Dermis blood vessel endothelial cell (primary cell): ENCODE measurements at places on chromosomes 1 and 21.

DNA sequence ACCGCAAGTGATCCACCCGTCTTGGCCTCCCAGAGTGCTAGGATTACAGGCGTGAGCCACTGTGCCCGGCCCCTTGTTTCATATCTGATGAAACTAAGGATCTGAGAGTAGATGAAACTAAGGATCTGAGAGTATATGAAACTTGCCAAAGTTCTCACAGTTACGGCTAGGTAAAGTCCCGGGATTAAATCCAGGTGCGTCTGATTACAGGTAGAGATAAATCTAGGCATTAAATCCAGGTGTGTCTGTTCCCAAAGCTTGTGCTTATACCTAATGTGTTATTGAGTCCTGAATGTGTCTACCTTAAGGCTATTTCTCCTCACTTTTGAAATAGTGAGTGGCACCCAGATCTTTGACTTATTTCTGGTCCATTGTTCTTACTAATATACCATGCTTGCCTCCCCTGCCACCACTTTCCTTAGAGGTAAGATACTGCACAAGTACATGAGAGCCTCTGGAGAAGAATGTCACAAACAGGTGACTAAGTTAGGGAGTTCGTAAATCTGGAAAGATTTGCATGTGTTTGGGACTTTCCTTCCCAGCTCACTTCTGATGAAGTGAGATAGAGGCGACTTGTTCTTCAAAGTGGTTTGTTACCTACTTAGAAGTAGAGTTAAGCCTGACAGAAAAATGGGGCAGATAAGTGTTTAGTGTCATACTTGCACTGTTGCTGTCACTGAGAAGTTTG, 66.5 kb downstream of the AK4 start:
- no peak for DNase-seq

GRCh38 chr1:223820515-223820858, 25.3 kb downstream of the TP53BP2 start:
- no peak for DNase-seq

GRCh38 chr1:187408212-187409004, 579.7 kb downstream of the PLA2G4A start:
- DNase-seq, result no peak

DNA sequence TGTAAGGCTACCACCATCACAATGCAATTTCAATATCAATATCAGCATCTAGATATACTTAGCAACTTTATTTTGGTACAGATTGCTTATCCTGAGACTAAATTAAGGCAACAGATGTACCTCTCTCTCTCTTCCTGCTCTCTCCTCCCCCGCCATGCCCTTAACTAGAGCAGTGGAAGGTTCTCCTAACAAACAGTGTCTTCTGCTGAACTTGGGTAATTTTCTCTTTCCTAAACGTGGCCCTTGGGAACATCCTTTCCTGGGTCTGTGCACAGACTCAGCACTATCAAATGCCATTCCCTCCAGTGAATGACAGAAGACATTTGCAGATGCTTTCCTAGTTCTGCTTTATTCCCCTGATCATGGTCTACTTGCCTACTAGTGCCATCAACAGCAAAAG, 85.6 kb upstream of the TTC39A start:
- DNase-seq, result no peak

- DNase-seq, result no peak
Observed at GRCh38 chr1:25914074-25914995, 8.1 kb upstream of the STMN1 start.

- DNase-seq, result peak; percentile 79
Observed at GRCh38 chr1:16266411-16267118, 29.6 kb upstream of the CPLANE2 start.

DNA sequence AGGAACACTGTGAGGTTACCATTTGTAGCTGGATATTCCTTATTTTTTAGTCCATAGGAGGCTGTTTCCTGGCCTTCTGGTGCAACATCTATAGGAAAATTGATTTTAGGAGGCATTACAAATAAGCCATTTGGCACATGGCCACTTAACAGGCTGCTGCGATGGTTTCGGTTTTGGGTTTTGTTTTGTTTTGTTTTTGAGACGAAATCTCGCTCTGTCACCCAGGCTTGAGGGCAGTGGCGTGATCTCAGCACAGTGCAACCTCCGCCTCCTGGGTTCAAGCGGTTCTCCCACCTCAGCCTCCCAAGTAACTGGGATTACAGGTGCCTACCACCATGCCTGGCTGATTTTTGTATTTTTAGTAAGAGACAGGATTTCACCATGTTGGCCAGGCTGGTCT, 20.1 kb upstream of the LRRC8D start:
- DNase-seq, result no peak

- no peak for DNase-seq
Observed at GRCh38 chr1:189605226-189605625, 872.4 kb downstream of the BRINP3 start.
